ENCODE measurements at places on chromosomes 1 and 21.

DNA sequence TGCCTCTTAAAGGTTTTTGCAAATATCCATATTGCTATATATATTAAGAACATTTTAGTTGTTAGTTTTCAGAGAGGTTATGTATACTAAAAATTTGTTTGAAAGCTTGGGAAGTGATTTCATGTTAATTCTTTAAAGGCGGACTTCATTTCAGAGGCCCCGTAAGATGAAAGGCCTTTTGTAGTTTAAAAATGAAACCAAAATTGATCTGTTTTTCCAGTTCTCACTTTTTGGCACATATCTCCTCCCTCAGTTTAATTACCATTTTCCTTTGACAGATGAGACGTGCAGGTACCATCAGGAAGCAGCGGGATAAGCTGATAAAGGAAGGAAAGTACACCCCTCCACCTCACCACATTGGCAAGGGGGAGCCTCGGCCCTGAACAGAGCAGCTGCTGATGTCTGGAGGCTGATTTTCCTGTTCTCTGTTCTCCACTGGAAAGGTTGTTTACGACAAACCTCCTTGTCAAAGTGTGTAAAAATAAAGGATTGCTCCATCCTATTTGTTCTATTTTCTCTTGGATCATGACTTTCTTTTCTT lies 8.0 kb downstream of the NDUFS5 start:
- no peak for DNase-seq

DNA sequence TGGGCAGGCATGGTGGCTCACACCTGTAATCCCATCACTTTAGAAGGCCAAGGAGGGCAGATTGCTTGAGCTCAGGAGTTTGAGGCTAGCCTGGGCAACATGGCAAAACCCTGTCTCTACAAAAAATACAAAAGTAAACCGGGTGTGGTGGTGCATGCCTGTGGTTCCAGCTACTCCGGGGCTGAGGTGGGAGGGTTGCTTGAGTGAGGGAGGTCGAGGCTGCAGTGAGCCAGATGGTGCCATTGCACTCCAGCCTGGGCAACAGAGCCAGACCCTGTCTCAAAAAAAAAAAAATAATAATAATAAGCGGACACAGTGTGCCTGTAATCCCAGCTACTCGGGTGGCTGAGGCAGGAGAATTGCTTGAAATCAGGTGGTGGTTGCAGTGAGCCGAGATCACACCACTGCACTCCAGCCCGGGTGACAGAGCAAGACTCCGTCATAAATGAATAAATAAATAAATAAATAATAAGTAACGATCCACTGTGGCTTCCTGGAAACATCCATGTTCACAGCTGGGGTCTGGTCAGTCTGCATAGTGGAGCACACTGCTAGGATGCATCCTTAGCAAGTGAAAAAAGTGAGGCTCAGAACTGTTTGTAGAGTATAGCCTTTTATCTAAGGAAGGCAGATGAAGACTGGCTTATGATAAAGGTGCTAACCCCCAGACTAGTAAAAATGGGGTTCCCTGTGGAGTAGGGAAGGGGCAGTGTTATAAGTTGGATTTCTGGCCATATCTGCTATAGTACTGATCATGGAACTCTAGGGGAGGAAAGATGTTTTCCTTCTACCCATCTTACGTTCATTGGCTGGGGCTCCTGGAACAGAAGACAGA lies 15.7 kb downstream of the PKNOX1 start:
- DNase-seq, result no peak

DNA sequence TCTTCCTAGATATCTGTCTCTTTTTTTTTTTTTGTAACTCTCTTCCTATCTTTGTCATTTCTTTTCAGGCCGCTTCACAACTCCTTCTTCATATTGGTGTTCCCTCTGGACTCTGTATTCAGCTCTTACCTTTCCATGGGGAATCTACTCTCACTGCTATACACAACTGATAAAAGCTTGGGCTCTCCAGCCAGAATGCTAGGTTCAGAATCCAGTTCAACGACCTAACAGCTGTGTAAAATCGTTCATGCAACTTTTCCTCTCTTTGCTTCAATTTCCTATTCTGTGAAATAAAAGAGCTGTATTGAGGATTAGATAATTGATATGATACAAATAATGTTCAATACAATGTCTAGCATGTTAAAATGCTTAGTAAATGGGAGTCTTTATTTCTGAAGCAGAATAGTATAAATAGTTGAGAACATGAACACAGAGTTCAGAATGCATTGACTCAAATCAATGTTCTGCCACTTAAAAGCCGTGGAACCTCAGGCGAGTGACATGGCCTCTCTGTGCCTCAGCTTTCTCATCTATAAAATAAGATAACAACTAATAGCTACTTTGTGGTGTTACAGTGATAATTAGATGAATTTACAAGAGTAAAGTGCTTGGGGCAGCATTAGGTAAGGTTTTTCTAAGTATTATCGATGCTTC lies 88.5 kb downstream of the DENND1B start:
- no peak for DNase-seq

DNA sequence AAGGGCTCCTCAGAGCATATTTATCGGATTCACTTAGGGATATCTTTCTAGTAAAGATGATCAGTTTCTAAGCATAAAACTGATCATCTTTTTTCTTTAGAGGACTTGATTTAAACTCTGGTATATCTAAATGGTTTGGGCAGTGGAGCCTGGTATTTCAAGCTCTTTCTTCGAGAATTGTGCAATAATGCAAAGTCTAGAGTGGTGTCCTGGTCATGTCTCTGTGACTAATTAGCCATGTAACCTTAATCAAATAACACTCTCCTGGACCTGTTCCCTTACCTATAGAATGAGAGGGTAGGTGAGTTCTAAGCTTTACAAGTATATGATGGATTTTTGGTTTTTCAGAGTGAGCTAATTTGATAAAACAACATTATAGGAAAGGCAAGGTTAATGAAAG lies 225.2 kb downstream of the RPS6KC1 start:
- no peak for DNase-seq

DNA sequence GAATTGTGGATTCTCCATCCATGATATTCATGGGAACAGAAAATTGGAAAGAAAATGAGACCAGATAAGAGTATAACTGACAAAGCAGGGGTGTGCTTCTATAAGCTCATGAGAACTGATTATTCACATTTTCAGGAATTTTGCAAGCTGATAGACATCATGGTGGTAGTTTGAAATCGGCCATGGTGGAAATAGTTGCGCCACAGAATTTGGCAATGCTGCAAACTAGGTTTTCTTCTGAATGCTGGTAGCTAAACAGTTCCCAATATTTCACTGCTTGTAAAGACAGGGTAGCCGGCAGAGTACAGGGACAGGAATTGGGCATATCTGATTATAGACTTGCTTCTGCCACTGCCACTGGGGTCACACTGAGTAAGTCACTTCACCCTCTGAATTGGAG lies 151.1 kb downstream of the PLXNA2 start:
- no peak for DNase-seq

- no peak for DNase-seq
Observed at GRCh38 chr1:173427146-173428054, 49.7 kb upstream of the PRDX6 start.

- no peak for DNase-seq
Observed at GRCh38 chr1:184610876-184611595, 143.6 kb downstream of the EDEM3 start.

GRCh38 chr1:11013160-11013531 lies 692 bp downstream of the TARDBP start:
- no peak for DNase-seq

DNA sequence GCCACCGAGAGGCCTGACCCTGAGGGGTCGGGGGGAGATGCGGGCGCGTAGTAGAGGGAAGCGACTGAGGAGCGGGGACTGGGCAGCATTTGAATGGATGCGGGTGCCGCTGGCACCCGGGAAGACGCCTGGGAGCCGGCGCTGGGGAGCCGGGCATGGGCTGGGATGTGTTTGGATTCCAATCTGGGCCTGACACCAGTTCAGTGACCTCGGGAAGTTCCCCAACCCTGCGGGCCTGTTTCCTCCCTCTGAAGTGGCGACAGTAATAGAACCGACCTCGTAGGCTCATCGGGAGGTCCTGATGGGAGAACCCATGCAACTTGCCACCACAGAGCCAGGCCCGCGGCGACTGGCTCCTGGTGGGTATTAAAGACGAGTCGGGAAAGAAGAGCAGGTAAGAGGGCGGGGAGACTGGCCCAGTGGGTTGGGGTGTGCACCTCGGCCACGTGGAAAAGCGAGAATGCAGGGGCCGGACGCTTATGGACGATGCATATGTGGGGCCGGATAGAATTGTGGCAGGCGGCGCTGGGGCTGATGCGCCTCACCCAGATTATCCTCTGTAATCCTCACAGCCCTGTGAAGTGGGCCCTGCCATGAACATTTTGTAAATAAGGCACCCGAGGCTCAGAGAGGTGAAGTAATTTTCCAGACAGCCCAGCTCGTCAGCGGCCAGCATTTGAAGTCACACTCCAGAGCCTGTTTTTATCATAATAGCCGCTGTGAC lies 105.8 kb downstream of the SLC16A1 start:
- DNase-seq, result no peak

DNA sequence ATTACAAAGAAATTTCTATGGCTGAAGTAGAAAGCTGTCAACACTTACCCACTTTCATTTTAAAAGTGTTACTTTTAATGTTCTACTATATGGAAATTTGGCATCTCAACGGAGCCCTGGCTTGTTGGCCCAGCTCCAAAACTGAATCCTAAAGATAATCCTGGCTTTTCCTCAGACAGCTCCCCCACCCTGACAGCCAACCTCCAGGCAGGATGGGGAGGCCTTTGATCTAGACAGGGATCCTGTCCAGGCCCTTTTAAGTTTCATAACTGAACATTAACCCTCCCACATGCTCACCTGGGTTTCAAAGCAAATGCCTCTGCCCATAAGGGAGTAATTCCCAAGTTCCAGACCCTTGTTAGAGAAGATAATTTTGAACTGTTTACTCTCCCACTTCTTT lies 99.3 kb upstream of the RALGPS2 start:
- DNase-seq, result no peak

DNA sequence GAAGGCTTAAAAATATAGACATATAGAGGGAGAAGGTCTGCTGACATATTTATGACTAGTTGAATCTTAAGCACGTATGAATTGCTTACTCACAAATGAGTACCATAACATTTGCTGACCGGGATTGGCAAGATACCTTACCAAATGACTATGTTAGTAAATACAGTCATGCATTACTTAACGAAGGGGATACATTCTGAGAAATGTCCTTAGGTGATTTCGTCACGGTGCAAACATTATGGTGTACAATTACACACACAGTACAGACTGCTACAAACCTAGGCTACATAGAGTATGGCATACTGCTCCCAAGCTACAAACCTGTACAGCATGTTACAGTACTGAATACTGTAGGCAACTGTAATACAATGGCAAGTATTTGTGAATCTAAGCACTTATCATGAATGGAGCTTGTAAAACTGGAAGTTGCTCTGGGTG lies 19.4 kb upstream of the UBE2U start:
- no peak for DNase-seq

DNA sequence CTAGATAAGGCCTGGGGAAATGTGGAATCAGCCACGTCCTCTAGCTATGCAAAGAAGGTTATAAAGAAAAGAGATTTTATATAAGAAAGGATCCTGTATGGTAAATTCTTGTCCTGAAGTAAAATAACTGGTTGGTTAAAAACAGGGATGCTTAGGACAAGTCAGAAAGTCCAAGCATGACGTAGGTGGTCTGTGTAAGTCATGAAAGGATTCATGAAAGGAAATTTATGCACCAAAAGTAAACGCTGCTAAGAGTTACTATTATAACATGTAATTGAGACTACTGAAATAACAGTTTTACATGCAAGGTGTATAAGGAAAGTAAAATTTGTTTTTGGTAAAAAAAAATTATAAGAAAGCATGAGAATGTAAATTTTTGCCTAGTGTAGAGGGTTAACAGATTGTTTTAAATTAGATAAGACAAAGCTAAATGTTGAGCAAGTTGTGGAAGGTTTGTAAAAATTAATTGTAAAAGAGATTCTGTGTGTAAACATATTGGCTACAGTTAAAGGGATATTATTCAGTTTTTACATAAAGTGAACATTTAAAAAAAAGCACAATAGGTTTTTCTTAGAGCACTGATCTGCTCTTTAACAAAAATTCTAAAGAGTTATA lies 43.9 kb downstream of the PIGK start:
- DNase-seq, result no peak

DNA sequence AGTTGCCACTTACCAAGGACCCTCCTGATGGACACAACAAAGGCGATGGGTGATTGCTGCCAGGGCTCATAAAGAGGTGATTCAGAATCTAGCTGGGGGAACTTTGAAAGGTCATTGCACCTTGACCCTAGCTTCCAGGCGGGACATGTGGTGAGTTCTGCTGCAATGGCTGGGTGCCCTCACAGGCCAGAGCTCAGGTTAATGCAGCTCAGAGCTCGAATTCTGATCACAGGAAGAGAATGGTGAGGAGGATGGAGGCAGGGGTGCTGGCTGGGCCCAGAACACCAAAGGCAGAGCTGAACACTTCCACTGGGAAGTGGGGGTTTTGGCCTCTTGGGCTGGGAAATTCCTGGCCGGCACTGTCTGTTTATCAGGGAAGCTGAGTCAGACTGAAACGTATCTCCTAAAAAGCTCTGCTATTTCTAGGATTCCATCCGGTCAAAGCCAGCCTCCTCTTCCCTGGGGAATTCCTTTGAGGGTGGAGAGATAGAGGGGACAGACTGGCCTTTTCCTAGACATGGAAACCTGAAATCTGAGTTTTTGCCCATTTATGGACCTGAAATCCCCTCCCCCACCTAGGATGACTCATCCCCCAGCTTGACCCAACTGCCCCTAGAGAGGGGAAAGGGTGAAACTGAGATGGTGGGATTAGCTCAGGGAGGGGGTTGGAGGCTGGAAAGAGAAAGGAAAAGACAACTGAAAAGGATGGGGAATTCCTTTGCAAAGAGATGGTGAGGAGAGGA lies 27.2 kb downstream of the NUAK2 start:
- DNase-seq, result no peak

GRCh38 chr1:156228501-156228900 lies 13.5 kb upstream of the BGLAP start:
- no peak for DNase-seq

DNA sequence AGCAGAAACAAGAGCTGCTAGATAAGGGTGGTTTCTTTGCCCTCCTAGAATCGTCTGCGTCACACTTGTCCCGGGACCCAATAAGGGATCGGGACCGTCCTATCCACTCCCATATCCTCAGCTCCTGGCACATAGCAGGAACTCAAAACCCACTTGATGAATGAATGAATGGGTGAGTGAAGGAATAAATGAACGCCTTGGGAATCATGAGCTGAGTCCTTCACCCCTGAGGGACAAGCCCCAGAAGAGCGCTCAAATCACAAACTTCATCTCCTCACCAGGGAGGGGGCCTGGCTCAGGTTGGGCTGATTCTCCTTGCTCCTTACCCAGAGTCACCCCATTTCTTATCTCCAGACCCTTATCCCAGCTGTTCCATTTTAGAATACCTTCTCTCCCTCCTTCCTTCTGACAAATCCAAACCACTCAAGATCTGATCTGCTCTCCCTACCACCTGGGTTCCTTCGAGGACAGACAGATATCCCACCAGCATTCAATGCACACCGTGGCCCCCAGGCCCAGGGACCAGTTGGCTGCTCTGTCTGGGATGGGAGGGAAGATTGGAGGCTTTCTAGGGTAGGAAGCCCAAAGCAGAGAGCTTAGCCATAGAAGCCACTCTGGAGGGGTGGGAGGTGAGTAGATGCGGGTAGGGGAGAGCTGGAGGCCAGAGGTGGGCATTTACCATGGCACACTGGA lies 643 bp upstream of the MOB3C start:
- DNase-seq, result no peak

All from stimulated activated naive CD4-positive, alpha-beta T cell (primary cell).